Posterior vena cava (tissue), 2 donors: ENCODE measurements at places on chromosomes 3 and 15. TPM values are rescaled to one million over a fixed set of nuclear protein-coding genes. Genes with fewer than 3 reads are reported as not detected.

The CYP1A2 gene
- not detected for total RNA-seq

The CSPG5 gene
- 0.51 TPM for total RNA-seq

The SLC2A2 gene
- total RNA-seq, result not detected

The SLC27A2 gene
- total RNA-seq, result 1.1 TPM

The NBEAL2 gene
- 33.1 TPM for total RNA-seq

The ITIH1 gene
- total RNA-seq, result 1.3 TPM

The SUSD5 gene
- total RNA-seq, result 4.0 TPM

The GHSR gene
- total RNA-seq, result not detected

The FEM1B gene
- total RNA-seq, result 138 TPM

The KPNA1 gene
- 62.4 TPM for total RNA-seq

The GAP43 gene
- total RNA-seq, result 0.60 TPM

The SCN5A gene
- 1.4 TPM for total RNA-seq

The PRR20G gene
- total RNA-seq, result not detected

The SPATA12 gene
- total RNA-seq, result not detected

The GOLGA8T gene
- total RNA-seq, result not detected

The WDR49 gene
- total RNA-seq, result 3.4 TPM

The SHISA5 gene
- total RNA-seq, result 147 TPM

The EBLN2 gene
- total RNA-seq, result 4.0 TPM

The APH1B gene
- total RNA-seq, result 20.9 TPM

The VILL gene
- 5.9 TPM for total RNA-seq

The SCAANT1 gene
- total RNA-seq, result not detected

The PEX11A gene
- 7.1 TPM for total RNA-seq

The SLC26A6 gene
- 11.7 TPM for total RNA-seq

The OXTR gene
- total RNA-seq, result 1.1 TPM
